ENCODE measurements at places on chromosomes 7 and 10.

GRCh38 chr7:30154111-30154587 is 19.4 kb downstream of the MTURN start:
- no peak for DNase-seq

GRCh38 chr10:61192042-61192441 is 248.1 kb upstream of the RHOBTB1 start:
- no peak for DNase-seq

DNA sequence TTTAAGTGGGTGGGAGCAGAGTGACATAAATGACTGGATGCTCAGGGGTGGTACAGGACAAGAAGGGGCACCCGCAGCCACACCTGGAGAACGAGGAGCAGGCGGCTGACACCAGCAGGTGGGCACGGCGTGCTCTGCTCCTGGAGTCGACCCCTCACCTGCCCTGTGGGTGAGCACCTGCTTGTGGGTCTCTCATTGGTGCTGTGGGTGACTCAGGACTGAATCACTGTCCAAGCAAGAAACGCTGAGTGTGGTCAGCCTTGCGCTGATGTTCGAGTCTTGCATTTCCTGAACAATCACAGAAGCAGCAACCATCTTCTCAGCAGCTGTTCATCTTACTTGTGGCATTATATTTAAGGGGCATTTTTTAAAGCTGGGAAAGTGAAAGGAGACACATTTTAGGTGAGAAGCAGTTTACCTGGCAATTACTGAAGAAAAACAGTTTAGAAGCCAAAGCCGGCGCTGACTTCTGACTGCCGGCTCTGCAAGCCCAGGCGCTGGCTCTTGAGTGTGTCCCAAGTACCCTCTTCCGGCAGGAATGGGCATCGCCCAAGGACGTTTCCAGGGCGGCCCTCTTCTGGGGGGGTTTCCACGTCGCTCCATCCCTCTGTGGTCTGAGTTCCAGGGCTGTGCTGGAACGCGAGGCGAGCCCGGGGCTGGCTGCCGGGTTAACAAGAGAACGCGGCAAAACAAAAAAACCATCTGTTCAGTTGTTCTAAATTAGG is 145.2 kb upstream of the PFKP start:
- no peak for DNase-seq

DNA sequence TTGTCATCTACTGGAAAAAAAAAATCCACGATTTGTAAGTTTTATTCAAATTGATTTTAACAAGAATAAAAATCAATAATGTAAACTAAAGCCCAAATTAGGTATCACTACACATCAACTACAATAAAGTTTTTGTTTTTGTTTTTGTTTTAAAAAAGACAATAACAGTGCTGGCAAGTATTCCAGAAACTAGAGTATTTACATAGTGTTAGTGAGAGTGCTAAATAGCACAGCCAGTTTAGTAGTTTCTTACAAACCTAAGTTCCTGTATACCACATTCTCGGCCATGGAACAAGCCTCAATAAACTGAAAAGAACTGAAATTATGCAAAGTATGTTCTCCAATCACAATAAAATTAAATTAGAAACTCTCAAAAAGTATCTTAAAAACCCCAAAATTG is 8.1 kb downstream of the ARHGAP12 start:
- DNase-seq, result no peak

GRCh38 chr10:110036640-110037039 is 28.9 kb downstream of the ADD3 start:
- no peak for DNase-seq

GRCh38 chr7:12549106-12549505 is 21.4 kb upstream of the SCIN start:
- no peak for DNase-seq

DNA sequence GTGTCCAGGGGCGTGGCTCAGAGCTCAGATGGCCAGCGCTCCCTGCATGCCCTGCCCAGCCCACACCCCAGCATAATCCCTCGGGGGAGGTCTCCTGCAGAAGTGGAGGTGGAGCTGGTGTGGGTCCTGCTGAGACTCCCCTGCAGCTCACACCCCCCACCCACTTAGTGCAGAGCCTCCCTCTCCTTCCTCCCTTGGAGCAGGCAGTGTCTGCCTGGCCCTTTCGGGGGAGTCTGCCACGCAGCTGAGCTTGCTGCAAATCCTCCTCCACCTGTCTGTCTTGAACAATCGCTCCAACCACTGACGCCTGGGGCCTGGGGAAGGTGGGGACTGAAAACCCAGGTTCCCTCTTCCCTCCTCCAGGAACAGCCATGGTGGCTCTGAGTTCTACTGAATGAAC is 219.7 kb upstream of the PPP2R2D start:
- DNase-seq, result no peak

DNA sequence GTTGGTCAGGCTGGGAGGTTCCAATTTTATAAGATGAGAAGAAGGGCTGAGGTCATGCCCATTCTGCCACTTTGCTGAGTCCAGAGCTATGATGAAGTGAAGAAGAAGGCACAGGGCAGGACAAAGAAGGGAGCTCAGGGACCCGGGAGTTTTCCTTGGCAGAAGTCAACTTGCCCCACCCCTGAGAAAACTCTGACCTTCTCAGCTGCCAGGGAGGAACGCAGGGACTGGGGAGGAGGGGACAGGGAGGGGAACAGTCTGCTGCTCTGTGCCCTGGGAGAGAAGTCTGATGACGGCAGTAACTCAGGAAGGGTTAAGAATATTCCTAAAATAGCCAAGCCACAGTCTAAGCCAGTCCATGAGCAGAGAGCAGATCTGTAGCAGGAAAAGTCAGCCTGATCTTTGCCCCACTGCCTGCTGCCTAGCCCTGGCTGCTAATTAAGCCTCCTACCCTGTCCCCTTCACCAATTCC is 11.7 kb downstream of the ADIRF start:
- no peak for DNase-seq

- DNase-seq, result no peak
Measured at GRCh38 chr10:97220355-97220754, 34.6 kb upstream of the SLIT1 start.

GRCh38 chr10:120803972-120804371 is 47.2 kb upstream of the WDR11 start:
- DNase-seq, result no peak

DNA sequence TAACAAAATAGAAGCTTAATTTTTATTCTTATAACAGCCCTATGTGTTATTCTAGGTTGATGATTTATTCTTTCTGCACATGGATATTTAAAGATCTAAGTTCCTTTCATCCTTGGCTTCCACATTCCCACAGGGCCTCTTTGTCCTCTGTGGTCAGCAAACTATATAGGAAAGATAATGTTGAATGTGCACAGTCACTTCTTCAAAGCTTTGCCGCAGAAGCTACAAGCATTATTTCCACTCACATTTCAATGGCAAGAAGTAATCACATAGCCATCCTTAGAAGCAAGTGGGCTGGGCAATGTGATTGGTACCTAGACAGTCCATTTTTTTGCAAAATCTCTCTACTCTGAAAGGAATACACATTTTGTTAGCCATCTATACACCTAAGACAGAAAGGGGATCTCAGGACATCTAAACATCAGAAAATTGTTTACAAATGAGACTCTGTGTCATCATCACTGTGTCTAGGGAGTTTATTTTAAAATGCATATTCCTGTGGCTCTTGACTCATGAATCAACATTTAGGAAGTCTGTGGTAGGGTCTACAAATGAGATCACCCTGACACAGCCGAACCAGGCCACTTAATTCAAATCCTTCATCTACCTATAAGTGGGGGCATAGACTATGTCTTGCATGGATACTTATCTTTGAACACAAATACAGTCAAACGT is 1060.5 kb downstream of the XPNPEP1 start:
- no peak for DNase-seq

- no peak for DNase-seq
Measured at GRCh38 chr10:78535716-78536218, 502.1 kb downstream of the RPS24 start.

- DNase-seq, result no peak
Measured at GRCh38 chr7:44733708-44734481, 14.8 kb upstream of the ZMIZ2 start.

DNA sequence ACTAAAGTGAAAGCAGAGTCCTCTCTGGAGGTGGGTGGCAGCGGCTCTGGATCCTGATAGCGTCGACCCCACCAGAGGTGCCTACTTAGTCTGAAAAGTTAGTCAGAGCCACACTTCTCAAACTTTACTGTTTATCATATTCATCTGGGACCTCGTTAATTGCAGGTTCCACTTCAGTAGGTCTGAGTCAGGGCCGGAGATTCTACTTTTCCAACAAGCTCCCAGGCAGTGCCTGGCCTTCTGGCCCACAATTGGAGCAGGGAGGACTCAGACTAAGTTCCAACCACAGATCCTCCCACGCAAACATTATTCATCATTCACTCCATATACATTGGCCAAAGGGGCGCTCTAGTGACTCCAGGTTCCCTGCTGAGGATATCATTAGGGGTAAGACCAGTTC is 78.1 kb downstream of the VSTM4 start:
- DNase-seq, result no peak

All from cortex of kidney (tissue), 1 donor.